Foreskin keratinocyte (primary cell): ENCODE measurements at places on chromosomes 5 and 9. TPM values are rescaled to one million over a fixed set of nuclear protein-coding genes. Genes with fewer than 3 reads are reported as not detected.

REEP2 gene
- polyA plus RNA-seq = 3.8 and 4.5 TPM in 2 replicates

TYRP1 gene
- 0.10 and 0.22 TPM in 2 replicates for polyA plus RNA-seq

DCAF12 gene
- 12.8 and 15.7 TPM in 2 replicates for polyA plus RNA-seq

F12 gene
- polyA plus RNA-seq = 11.8 and 12.3 TPM in 2 replicates

COL23A1 gene
- polyA plus RNA-seq = 0.03 and 0.07 TPM in 2 replicates

DNA sequence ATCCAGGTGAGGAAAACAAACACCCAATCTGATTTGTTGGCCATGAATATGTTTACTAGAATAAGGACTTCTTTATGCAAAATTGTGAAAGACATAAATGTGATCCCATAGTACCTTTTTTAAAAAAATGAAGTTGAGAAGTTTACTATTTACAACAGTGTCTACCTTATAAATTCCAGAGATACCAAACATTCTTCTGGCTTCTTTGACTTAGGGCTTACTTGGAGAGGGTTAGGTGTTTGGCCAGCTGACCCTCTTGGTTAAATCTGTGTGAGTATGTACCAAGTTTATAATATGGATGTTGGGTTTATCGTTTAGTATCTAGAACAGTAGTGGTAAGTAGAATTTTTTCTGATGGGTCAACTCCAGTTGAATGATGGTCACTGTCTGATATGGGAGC lies 212.3 kb downstream of the DOCK8 start:
- DNase-seq = no peak

- DNase-seq = no peak
These were observed 367.5 kb upstream of the BRINP1 start for GRCh38 chr9:119736491-119737454.

GRCh38 chr5:162227075-162227474 lies 159.5 kb downstream of the GABRG2 start:
- DNase-seq = no peak

GRCh38 chr5:56829137-56829908 lies 14.0 kb downstream of the MAP3K1 start:
- no peak for DNase-seq

DNA sequence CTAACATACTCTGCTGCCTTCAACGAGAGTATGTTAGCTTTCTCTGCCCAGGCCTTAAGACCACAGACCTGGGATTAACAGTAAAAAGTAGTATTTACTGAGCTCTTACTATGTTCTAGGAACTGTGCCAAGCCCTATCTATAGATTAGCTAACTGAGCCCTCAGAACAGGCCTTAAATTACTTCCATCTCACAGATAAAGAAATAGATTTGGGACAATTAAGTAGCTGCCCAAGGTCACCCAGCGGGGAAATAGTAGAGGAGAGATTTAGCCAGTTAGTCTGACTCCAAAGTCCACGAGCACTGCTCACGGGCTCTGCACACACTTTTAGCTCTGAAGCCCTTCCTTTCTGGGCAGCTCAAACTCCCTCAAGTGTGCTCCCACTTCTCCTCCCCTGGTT lies 64.5 kb upstream of the EQTN start:
- DNase-seq = no peak

DNA sequence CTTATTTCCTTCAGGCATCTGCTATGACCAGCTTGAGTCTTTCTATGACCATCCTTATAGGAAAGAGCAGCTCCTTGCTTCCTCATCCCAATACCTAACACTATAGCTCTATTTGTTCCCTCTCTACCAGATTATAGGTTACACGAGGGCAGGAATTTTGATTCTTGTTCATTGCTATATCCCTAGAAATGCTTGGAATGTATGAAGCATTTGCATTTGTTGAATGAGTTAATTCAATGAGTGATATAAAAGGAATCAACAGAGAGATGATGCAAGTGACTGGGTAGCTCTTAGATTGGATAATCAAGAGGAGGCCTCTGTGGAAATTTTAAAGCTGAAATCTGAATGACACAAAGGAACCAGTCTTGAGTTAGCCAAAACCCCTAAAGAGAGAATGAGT lies 13.9 kb downstream of the ZCCHC9 start:
- DNase-seq = peak; percentile 60
